ENCODE measurements at places on chromosomes 3 and 15.

DNA sequence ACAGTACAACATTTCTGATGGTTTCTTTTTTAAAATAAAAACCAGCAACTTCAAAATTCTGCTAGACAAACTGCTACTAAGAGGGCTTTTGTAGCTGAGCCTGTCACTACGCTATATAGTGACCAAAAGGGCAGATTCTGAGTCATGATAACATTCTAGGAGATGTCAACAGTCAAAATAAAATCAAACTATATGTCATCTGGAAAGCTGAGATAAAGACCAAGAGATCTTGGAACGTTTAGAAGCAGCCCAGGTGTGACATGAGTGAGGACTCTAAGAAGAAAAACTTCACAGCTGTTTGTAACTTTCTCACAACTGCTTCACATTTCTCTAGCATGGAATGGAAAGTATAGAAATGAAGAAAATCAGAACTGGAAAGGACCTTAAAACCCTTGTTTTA lies 84.6 kb downstream of the FILIP1L start:
- no peak for DNase-seq

GRCh38 chr3:31947671-31948091 lies 33.4 kb downstream of the OSBPL10 start:
- DNase-seq: no peak

- no peak for DNase-seq
Measured at GRCh38 chr3:189324538-189325138, 152.9 kb downstream of the TPRG1 start.

DNA sequence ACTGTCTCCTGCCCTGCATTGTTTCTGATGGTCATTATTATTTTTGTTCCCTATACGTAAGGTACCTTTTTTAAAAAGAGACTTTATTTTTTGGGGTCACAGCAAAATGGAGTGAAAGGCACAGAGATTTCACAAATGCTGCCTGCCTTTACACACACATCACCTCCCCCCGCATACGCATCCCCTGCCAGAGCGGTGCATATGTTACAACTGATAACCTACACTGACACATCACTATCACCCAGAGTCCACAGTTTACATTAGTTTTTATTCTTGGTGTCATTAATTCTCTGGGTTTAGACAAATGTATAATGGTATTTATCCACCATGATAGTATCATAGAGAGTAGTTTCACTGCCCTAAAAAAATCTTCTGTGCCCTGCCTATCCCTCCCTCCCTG lies 43.6 kb upstream of the KLF13 start:
- no peak for DNase-seq

DNA sequence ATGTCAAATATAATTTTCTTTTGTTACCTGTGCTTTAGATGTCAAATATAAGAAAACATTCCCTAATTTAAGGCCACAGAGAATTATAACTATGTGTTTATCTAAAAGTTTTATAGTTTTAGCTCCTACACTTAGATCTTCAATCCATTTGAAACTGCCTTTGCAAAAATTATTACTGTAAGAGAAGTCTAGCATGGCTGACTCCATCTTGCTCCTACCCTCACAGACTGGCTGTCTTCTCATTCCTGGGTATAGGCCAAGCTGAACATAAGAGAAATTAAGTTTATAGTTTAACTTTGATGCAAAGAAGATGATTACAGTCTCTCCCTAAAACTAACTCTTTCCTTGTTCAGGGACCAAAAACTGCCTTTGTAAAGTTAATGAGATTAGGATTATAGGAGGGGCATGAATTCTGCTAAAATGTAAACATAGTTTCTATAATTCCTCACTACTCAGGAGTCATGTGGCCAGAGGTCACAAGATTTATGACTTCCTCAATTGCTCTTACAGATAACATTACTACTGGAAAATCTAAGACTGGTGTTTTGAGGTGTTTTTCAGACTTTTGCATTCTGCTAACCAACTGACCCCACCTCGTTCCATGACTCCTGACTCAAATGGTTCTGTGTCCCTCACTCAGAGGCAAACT lies 184.0 kb downstream of the BCHE start:
- no peak for DNase-seq

GRCh38 chr3:190522621-190523222 lies 8.8 kb downstream of the IL1RAP start:
- DNase-seq: no peak

- no peak for DNase-seq
Measured at GRCh38 chr15:63703641-63704240, 106.6 kb downstream of the FBXL22 start.

GRCh38 chr15:70892912-70893560 lies 410 bp downstream of the LRRC49 start:
- no peak for DNase-seq

GRCh38 chr3:71240034-71240433 lies 343.5 kb downstream of the FOXP1 start:
- DNase-seq: no peak

GRCh38 chr3:106282943-106283342 lies 414.1 kb upstream of the CBLB start:
- no peak for DNase-seq

- DNase-seq: no peak
Measured at GRCh38 chr3:49900491-49901153, 3.1 kb downstream of the MST1R start.

DNA sequence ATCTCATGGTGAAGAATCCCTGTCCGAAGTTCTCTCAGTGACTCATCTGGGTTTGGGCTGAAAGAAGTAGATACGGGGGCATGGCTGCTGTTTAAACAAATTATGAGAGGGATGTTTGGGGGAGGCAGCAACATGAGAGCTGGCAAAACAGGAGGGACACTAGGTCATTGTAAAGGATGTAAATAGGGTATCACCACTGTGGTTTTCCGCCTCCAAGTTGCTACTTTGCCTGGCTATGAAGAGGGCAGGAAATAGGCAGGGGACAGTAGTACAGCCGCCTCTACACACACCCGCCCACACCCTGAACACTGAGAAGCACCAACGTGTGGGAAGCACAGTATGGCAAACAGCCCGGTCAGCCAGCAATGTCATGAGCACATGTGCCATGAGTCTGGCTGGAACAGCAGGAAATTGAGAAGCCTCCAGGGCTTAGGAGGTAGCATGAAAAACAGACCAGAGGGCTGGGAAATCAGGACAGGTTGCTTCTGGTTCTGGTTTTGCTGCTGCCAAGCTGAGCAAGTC lies 17.1 kb downstream of the HEXA start:
- DNase-seq: no peak

DNA sequence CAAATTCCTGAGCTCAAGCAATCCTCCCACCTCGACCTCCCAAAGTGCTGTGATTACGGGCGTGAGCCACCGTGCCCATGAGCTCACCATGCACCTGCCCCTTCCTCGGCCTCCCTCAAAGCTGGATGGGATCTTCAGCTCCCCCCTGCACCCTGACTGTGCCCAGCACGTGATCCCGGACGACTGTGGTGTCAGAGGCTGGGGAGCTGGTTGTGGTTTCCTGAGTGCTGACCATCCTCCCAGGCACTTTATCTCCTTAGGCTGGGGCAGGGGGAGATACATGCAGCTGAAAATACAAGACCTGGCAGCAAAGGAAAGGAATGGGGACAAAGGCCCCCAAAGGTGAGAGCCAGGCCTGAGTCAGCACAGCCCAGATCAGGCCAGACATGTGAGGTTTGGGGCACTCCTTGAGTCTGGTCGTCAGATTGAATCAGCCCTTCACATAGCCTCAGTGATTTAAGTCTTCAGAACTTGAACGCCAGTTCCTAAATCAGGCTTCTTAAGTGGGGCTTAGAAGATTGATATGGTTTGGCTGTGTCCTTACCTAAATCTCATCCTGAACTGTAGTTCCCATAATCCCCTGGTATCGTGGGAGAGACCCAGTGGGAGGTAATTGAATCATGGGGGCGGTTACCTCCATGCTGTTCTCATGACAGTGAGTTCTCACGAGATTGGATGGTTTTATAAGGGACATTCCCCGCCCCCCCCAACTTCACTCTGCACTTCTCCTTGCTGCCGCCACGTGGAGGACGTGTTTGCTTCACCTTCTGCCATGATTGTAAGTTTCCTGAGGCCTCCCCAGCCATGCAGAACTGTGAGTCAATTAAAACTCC lies 35.8 kb downstream of the PRKCD start:
- DNase-seq: no peak

DNA sequence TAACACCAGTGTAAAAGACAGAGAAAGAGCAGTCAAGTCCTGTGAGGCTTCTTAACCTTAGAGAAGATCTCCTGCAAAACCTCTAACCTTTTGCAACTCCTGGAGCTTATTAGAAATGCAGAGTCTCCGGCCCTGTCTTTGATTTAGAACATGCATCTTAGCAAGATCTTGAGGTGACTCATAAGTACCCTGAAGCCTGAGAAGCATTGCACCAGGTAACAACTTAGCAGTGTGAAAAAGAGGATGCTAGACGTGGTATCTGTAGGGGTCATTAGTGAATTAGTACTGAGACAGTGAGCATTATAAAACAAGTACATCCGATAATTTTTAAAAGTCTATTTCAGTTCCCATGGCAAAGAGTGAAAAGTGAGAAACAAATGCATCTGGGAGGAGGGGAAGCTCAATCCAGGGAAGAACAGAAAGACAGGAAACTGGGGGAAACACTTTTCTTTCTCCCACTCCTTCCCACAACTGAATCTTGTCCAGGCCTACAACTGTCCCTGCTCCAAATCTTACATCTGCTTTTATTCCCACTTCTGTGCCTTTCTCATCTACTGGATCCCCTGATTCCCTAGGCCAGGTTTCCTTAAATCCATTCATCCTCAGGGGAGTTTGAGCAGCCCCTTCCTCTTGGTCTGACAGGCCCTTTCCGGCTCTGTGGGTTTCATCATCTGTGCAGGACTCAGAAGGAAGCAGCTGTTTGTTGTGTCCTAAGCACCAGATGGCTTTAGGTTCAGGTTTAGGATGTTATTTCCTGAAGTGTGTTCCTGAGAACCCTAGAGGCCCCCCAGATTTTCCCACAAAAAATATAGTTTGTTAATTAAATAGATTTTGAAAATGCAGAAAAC lies 128.1 kb upstream of the IL12A start:
- DNase-seq: no peak

DNA sequence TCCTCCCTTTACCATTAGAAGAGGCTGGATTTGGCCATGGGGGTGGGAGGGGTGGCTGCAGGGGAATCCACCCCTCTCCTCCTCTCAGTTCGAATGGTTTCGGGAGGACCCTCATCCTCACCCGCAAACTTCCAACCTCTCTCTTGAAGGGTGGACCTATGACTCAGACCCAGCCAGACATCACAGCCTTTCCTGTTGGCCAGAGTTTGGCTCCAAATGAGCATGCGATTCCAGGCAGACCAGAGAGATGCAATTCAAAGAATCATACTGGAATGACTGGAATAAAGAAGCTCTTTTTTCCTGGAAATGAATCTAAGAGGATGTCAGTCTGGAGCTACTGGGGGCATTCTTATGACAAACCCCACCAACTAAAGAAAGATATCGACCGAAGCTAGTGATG lies 516.7 kb upstream of the MDFIC2 start:
- DNase-seq: no peak

GRCh38 chr15:20345401-20345958 lies 196.1 kb downstream of the GOLGA6L6 start:
- DNase-seq: no peak

DNA sequence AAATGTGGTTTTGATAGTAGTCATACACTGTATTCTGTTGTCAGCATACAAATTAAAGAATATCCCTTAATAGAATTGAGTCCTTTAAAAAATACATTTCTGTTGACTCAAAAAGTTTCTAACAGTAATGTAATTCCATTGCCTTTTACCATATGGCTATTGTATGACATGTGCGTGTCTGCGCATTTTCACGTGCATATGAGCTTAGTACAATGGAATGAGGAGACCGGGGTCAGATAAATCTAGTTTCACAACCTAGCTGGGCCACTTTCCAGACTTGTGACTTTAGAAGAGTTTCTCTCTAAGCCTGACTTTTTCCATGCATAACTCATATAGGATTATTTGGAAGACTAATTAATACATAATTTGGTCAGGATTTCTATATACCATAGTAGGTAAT lies 38.7 kb downstream of the ZBTB38 start:
- no peak for DNase-seq

DNA sequence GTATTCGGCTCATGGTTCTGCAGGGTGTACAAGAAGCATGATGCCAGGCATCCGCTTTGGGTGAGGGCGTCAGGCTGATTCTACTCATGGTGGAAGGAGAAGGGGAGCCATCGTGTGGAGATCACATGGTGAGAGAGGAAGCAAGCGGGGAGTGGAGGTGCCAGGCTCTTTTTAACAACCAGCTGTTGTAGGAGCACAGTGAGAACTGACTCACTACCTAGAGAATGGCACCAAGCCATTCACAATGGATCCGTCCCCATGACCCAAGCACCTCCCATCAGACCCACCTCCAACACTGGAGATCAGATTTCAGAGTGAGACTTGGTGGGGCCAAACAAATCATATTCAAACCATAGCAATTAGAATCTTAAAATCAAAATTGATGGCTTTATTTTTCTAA lies 259.8 kb upstream of the CTDSPL start:
- DNase-seq: no peak

GRCh38 chr3:11033871-11034270 lies 41.3 kb downstream of the SLC6A1 start:
- no peak for DNase-seq

DNA sequence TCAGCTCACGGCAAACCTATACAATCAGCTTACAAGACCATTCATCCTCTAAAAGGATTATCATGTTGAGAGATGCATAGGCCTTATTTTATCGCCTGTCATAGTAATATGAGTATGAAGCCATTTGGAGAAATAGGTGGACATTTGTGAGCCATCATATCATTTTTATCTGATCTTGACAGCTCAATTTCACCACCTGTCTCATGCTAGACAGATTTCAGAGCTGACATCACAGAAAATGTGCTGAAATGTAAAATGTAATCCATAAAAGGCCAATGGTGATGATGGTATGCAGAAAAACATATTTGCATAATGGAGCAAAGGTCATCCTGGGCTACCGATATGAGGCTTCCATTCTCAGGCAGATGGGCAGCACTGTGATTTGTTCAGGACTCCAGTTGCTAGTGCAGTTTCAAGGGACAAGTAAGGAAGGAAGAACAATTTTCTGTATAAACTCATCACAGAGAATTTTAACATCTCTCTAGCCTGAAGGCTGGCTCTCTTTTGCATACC lies 221.5 kb downstream of the ULK4 start:
- no peak for DNase-seq

GRCh38 chr3:136778865-136779264 lies 26.7 kb upstream of the STAG1 start:
- DNase-seq: no peak

DNA sequence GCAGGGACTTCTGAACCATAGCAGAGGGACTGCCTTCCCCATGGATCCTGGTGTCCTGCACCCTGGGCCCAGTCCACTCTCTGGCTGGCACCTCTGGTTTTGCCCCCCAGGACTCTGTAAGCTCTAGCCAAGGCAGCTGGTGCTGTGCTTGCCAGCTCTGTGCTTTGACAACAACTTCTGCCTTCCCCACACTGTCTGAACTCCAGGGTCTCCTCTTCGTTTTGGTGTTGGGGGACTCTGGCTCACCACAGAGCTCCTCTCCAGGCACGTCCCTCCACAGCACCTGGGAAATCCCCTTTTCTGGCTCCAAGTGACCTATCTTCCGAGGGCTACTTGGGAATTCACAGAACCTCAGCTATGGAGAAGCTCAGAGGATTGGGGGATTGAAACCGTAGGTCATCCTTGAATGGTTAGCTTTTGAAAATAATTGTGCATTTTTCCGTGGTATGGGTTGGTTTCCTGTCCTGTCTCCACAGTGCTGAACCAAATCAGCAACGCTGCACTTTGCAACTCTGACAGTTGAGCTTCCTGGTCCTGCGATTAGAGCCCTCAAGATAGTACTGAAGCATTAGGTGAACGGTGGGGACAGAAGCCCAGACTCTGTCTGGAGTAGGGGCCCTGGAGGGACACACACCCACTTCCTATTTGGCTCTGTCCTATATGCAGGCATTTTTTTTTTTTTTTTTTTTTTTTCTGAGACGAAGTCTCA lies 152.4 kb downstream of the APBA2 start:
- no peak for DNase-seq

- DNase-seq: no peak
Measured at GRCh38 chr3:53353202-53353601, 5.9 kb upstream of the DCP1A start.
